GM13977 (cell line): ENCODE measurements at places on chromosomes 5 and 9.

- DNase-seq, result no peak
Observed at GRCh38 chr5:176362233-176362490, 598 bp upstream of the KIAA1191 start.

DNA sequence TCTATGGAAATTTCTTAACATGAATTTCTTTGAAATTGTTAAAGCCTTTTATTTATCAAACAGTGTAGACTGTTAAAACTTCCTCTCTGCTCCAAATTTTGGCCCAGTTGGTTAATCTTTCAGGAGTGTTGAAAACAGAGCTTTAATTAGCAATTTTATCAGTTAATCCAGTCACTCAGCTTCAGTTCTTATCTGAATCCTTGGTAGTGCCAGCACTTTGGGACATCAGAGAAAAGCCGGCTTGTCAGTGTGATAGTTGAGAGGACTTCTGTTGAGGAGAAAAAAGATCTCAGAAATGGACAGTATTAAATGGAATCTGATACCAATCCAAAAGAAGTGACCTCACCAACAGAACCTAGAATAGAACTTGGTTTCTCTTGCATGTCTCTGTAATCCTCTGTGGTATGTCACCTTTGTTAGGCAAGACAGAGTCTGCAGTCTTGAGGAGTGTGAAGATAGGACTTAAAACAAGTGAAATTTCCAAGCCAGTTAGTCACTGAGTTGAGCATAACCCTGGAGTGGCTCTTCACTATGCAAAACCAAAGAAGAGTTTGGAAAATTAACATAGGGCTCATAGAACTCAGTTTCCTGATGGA, 251.8 kb downstream of the NNT start:
- no peak for DNase-seq

DNA sequence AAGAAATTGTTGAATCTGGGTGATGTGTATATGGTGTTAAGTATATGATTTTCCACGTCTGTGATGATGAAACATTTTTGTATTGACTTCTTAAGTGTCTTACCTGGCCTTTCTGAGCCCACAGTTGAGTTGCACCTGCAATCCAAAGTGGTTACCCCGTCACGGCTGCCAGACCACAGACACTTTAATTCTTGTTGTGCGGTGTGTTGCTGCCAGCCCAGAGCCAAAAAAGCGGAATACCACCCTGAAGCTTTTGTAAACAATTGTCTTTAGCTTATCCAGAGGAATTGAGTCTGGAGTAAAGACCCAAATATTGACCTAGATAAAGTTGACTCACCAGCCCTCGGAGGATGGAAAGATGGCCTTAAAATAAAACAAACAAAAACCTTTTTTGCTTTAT, 35.1 kb downstream of the MTAP start:
- DNase-seq, result no peak

- no peak for DNase-seq
Observed at GRCh38 chr5:88262116-88262515, 6.5 kb downstream of the TMEM161B start.

DNA sequence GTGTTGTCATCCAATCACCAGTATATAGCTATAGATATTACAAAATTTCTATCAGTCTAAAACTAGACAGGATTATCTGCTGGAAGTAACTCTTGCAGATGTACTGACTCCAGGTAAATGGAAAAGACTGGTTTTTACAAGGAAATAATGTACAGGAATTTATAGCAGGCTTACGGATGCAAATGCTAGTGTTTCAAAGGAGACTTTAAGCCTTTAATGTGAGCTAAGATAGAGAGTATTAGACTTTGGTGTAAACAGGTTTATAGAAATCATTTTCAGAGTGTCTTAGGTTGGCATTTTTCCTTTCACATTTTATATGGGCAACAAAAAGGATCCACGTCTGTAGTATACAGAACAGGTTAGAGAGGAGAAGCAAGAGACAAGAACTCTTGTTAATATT, 16.1 kb downstream of the ZNF608 start:
- no peak for DNase-seq

DNA sequence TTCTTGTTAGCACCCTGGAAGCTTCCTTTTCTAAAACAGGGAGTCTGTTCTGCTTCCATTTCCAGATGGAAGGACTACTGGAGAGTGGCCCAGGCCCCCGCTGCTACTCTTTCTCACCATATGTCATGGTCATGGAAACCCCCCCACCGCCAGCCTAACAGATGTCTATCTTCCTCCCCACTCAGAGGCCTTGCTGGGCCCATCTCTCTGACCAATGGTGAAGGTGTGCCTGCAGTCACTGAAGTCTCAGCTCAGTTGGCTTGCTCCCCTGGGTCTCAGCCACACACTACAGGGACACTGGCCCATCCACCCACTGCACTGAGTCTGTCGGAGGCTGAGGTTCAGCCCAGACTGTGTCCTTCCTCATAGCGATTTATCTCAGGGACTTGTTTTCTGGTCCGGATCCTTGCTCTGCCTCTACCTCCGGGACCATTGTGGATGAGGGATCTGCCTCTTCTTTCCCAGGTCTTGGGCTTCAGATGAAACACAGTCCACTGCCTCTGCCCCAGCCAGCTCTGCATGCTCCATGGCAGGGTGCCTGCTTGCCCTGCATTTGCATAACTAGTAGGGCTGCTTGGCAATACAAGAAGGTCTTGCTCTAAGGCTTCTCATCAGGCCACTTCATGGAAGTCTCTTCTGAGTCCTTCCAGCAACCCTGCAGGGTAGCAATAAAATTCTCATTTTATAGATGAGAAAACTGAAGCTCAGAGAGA, 30.8 kb downstream of the GALNT12 start:
- no peak for DNase-seq

- DNase-seq, result no peak
Observed at GRCh38 chr9:130171226-130172148, 717 bp upstream of the NCS1 start.

GRCh38 chr9:88818495-88819201, 172.6 kb upstream of the S1PR3 start:
- no peak for DNase-seq

DNA sequence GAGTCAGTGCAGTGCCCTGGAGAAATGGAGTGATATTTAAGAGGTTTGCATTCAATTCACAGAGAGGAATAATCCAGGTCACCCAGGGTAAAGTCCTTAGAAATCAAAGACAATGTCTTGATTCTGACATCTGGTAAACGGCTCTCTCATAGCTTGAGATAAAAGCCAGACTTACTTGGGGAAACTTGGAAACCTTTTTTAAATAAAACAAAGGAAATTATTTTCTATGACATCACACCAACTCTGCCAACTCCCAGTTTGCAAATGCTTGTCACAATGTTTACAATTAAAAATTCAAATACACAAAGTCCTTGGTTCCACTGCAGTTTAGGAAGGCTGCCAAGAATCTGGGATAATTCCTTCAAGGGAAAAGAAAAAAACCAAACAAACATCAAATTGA, 255.1 kb upstream of the NREP start:
- no peak for DNase-seq

DNA sequence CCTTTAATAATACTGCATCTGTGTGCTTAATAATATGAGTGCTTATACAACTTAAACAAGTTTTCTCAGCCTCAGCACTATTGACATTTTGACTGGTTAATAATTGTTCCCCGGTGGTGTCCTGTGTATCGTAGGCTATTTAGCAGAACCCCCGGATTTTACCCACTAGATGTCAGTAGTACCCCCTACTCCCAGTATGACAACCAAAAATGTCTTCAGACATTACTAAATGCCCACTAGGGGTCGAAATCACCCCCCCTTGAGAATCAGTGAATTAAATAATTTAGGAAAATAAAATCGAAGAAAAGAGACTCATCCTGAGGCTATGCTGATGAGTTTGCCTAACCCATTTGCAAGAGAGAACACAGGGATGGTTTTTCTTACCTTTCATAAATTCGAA, 166.3 kb downstream of the ATP10B start:
- peak; percentile 28 for DNase-seq

DNA sequence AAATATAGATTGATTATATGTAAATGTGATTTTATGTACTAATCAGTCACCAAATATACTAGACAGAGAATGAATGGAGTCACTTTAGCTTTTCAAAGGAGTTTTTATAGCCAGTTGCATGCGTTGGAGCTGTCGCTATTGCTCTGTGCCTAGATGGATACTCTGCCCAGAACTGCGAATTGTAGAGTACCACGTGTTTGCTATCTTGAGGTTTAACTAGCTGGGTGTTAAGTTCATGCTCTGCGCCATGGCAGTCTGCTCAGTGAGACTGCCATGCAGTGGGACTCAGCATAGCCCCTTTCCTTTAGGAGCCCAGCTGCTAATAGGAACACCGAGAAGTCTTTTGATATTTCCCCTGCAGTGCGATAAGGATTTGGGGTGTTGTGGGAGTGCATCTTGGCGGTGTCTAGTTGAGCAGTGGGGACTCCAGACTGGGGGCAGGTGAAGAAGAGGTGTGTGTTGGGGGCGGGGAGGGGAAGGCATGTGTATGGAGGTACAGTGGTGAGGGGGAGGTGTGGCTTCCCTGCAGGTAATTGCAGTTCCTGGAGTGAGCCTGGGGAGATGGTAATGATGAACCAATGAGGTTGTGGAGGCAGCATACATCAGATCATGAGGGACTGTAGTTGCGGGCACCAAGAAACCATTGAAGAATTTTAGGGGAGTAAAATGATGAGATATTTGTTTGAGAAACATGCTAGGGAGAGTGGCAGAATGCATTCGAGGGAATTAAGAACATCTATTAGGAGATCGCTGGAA, 118.9 kb downstream of the TRIO start:
- no peak for DNase-seq

DNA sequence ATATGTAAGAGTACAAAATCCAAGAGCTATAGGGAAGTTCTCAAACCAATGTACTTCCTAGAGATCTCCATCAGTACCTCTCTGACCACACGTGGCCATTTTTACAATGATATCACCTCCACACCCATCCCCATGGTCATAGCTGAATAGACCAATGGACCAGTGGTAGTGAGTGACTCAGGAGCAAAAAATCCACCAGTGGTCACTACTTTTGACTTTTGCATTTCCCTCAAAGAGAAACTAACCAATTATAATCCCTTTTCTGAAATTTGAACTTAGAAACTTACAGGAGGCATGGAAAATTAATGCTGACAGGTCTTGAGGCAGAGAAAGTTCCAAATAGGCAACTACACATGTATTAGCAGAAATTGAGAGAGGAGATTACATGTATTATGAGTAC, 238.4 kb downstream of the TRPM3 start:
- no peak for DNase-seq

DNA sequence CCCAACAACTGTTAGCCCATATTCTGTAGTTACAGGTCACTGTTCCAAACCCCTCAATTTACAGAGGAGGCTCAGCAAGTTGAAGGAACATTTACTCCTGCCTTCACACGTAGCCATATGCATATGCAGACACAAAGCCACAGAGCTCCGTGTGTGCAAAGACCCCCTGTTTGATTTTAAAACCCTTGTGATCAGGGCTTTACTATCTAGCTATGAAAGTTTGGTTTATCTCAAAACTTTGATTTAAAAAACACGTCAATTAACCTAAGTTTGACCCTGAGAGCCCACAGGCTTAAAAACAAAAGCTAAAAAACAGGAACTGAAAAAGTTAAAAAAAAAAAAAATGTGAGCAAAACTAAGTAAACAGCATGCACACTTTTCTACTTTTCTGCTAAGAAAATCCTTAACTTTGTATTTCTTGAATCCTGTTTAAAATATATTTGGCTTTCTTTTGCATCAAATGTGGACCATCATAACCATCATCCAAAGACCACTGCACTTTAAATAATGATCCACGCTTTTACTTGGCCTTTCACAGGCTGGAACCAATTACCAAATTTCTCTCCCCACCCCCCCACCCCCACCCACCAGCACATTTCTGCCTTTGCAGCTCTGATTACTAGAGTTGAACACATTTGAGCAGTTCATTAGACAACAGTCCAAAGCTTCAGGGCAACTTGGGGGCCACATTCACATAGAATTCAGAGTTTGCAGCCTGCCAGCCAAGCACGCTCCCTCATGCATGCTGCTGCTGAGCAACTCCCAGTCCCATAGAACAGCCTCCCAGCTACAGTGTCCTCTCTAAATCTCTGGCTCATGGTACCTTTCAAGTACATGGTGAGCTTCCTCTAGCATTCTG, 128.8 kb upstream of the MAP3K1 start:
- peak; percentile 23 for DNase-seq

DNA sequence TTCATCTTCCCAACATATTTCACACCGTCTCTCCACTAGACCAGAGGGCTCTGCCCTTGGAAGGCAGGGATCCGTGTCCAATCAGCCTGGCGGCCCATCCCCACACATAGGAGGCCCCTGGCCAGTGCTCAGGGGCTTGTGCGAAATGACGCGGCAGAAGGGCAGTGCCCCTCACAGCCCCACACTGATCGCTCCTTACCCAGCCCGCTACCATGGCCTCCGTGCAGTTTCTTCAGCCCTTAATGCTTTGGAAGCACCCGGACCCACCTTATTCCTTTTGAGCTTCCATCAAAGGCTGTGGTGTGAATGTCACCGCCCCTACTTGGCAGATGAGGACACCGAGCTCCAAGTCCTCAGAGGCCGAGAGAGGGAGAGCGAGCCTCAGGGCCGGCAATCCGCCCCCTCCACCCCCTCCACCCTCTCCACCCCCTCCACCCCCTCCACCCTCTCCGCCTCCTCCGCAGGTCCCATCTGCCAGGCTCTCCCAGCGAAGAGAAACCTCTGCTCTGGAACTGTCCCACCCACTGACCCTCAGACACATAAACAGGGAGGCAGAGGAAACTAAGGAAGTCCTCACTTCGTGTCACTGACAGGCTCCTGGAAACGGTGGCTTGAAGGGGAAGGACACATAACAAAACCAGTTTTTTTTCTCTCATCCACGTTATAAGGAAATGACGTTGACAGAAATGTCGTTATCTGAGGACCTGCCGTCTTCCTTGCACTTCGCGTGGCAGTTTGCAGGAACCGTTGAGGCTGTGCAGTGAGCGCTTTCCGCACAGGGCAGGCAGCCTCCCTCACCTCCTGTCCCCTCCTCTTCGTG, 13.9 kb downstream of the QSOX2 start:
- no peak for DNase-seq

DNA sequence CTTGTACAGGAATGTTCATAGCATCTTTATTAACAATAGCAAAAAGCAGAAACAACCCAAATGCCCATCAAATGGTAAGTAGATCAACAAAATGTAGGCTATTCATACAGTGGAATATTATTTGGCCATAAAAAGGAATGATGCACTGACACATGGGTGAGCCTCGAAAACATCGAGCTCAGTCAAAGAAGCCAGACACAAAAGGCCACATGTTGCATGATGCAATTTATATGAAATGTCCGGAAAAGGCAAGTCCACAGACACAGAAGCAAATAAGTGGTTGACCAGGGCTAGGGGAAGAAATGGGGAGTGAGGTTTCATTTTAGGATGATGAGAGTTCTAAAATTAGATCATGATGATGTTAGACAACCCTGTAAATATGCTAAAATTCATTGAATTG, 16.5 kb upstream of the SLC2A8 start:
- DNase-seq, result no peak
